ENCODE measurements at places on chromosomes 1 and 21.

- DNase-seq: no peak
Observed at GRCh38 chr1:97074771-97075170, 353.2 kb downstream of the PTBP2 start.

DNA sequence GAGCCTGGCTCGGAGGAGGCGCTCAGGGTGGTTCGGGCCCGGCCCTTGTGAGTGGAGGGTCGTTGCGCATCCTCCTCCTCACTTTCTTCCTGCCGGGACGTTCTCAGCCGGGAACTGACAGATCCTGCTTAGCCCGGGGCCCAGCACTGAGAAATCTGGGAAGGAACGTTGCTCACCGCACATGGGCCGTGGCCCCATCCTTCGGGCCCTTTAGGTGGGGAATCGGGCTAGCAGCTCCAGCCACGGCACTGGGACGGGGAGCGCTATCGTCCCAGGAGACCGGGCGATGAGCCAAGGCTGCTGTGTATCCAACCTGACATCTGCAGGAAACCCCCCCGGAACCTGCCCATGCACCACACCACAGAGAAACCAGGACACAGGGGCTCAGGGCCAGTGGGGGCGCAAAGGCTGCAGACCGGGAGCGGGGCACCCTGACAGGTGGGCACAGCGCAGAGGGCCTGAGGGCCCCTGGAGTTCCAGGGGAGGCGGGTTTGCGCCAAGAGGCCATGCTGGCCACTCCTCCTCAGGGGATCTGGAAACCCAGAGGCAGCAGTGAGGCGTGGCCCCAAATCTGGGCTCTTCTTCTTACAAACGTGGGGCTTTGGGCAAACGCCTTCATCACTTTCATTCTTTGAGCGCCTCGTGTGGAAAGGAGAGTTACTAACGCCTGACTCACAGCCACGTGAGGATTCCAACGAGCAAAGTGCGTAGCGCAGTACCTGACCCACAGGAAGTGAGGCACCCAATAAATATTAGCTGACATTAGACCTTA, at the start of gene SH2D5:
TSS of gene SH2D5 (minus strand) at position 116 of the 772 bp plus-strand sequence. CDS start 4,659 bp downstream, outside the sequence.
- DNase-seq: no peak

DNA sequence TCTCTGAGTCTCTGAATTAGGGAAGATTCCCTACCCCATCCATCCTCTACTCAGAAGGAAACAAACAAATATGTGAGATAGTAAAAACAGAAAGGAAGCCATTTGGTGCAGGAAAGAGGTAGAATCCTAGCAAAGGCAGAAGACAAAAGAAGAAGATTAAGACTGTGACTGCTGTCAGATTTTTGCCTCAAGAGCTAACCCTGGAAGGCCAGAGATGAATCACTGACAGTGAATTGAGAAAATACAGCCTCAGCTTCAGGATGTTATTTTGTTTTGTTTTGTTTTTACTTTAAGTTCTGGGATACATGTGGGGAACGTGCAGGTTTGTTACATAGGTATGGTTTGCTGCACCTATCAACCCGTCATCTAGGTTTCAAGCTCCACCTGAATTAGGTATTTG, 31.7 kb downstream of the DSTYK start:
- no peak for DNase-seq

- no peak for DNase-seq
Observed at GRCh38 chr21:34771512-34772028, 102.8 kb downstream of the CLIC6 start.

DNA sequence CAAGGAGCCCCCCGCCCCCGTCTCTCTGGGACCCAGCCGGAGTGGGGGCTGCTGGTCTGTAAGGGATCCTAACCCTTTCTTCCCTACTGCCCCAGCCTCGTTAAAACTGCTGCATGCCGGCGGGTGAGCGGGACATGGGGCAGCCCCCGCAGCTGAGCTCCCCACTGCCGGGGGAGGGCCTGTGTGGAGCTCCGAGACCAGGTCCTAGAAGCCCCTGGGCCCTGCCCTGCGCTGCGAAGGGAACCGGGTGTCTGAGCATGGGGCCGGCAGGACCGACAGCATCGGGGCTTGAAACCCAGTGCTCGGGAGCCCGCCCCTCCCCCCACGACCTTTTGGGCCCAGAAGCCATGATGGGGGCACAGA, 9.2 kb upstream of the COL6A1 start:
- no peak for DNase-seq

All from cortex of kidney (tissue), 1 donor.